ENCODE measurements at places on chromosomes 5 and 9.

- DNase-seq = peak; percentile 41
These were observed 25.6 kb downstream of the KCNN2 start for GRCh38 chr5:114387433-114387832.

GRCh38 chr9:95508242-95508967 is 8.4 kb downstream of the PTCH1 start:
- no peak for DNase-seq

DNA sequence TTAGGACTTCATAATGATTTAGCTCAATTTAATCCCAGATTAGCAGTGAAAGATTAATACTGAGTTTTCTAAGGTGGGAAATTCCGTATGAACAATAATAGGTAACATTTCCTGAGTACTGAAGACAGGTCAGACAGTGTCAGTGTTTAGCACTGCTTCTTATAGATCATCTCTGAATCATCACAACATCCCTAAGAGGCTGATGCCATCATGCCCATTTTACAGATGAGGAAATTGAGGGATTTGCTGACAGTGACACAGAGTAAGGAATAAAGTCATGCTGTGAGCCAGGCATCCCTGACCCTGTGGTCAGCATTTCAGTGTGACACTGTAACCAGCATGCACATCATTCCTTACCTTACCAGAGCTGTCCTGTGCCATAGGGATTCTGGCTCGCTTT is 44.5 kb downstream of the DAPK1 start:
- DNase-seq = no peak

DNA sequence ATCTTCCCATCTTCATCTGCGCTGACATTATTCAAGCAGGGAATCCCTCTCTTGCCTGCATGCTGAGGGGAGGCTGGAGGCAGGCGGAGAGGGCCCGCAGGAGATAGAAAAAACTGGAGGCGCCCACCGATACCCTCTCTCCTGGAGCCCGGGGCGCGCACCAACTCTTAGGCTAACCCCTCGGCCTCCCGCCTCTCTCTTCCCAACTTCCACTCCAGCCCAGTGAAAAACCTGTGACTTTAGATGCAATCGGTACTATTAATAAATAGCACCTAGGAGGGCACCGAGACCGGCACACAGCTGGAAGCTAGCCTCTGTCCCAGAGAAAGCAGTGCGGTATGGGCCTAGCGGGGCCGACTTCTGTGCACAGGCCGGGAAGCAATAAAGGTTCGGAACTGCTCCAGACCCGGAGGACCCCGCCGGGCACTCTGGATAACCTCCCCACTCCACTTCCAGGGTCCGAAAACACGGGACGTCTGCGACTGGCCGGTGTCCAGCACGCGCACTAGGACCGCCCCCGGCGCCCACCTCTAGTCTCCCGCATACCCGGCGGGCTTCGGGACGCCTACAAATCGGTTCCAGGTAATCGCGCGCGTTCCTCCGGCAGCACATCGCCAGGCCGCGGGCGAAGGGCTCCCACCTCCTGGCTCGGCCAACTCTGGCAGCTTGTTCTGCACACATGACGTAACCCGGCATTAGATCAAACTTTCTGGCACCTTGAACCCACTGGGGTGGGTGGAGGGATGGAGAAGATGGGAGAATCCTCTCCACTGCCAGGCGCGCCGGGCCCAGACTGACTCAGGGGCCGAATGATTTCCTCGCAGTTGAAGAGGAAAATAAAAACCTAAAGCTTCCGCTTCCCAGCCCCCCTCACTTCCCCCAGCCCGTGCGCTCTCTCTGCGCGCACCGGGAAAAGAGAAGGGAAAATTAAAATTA is 1.4 kb downstream of the EFNA5 start:
- DNase-seq = no peak

GRCh38 chr5:74257645-74258313 is 382.7 kb downstream of the ENC1 start:
- no peak for DNase-seq

- no peak for DNase-seq
These were observed 500.7 kb downstream of the TLE4 start for GRCh38 chr9:80072451-80072850.

- peak; percentile 63 for DNase-seq
These were observed 73.3 kb upstream of the NREP start for GRCh38 chr5:111830333-111830732.

DNA sequence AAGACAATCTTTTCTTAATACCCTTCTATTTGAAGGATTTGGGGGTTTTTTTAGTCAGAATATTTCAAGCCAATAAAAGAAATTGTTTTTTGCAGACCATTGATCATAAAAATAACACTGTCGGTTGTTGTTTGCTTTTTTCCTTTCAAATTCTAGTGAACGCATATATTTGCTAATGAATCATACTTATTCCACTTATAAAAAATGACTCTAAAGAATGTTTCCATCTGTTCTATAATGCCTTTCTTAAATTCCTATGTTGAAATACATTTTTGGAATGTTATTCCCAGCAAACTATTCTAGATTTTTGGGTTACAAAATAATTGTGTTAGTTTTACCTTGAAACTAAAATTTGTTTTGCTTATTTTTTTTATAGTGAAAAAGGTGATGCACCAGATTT is 32.2 kb downstream of the CWC27 start:
- no peak for DNase-seq

DNA sequence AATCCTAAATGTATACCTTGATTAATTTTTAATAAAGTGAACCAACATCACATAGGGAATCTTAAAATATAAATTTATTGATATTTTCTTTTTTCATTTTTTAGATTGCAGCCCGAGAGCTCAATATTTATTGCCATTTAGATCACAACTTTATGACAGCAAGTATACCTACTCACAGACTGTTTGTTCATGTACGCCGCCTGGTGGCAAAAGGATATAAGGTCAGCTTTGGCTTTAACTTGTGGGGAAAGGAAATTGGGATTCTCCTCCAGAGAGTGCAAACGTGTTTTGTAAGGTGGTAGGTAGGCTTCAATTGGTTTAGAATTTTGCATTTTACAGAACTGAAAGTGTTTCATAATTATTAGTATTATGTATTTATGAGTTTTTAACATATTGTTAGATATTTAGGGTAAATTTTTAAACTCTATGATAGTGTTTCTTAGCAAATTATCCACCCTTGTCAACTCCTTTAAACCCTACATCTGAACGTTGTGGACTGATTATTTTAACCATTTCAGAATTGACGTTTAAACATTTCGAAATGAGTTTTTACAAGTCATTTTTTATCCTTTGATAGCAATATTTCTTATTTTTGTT is 17.5 kb upstream of the DHFR start:
- DNase-seq = peak; percentile 51

- no peak for DNase-seq
These were observed 96.0 kb upstream of the SLC28A3 start for GRCh38 chr9:84436386-84437109.

DNA sequence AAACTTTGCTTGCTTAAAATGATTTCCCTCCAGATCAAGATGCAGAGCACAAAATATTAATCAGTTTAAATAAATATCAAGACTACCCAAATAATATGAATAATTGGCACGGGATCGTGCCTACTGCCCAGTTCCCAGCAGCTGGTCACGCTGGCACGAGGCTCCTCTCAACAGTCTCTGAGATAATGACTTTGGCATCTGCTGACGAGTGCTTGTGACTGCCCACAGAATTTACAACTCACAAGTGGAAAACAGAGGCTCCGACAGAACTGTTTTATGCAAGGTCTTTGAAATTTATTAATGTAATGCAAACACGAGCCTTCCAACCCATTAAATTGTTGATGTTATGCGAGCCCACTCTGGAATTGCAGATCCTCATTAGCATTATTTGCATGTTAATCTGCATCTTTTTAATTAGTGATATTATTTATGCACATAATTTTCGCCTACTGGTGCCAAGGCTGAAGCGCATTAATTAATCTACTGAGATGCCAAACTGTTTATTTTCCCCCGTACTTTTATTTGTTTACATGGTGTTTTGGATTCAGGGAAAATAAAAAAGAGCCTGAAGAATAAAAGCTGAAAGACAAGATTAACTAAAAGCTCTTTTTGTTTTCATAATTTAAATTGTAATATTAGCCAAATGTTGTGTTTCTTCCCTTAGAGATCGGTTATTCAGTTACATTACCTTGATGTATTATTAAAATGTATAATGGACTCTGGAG is 369.3 kb upstream of the IRX1 start:
- no peak for DNase-seq

GRCh38 chr9:86099701-86100364 is 475 bp upstream of the GOLM1 start:
- peak; percentile 39 for DNase-seq

GRCh38 chr9:99693888-99694287 is 127.8 kb upstream of the NR4A3 start:
- DNase-seq = no peak

Measured in COLO829 (cell line).